ENCODE measurements at places on chromosomes 7 and 10.

DNA sequence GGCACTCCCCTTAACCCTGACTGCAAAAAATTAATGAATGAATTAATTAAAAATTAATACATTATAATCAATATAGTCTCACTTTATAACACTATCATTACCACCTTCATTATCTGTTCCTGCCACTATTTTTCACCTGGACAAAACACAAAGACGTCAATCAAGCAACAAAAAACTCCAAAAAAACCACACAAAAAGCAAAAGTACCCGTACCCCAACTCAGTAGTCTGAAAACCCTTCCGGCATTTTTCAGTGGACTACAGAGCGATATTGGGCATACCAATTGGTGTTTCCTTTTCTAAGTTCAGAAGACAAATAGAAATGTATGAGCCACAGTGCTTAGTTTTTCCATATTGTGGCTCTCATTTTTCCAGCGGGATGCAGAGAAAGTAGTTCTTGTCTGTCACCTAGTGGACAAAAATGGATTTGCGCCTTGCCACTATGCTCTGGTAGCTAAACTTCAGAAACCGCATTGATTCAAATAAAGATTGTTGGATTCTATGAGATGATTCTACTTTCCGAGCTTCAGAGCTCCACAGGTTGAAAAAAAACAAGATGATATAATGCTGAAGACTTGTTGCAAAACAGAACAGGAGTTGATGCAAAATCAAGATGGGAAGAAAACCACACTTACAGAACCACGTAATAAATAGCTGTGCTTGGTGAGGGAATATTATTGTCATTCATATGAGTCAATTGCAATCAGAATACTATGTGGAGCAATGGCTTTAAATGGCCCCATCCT lies 50.6 kb upstream of the ITGB1 start:
- DNase-seq, result peak; percentile 53

- no peak for DNase-seq
These were observed 494.3 kb downstream of the GALNT17 start for GRCh38 chr7:71626206-71626605.

DNA sequence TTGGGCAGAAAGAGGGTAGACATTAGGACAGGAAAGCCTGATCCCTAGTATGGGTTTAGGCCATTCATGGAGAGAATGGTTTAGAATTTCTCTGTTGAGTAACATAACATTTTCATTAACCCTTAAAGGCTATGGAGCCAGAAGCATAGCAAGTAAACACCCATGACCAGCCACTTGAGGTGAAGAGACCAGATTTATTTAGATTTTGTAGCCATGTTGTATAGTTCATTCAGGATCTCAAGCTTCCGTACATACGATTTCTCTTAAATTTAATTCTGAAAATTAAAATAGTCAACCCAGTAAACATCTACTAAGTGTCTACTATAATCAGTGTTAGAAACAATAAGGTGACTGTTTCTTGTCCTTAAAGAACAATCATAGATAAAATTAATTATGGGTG lies 51.5 kb downstream of the CPED1 start:
- DNase-seq, result no peak

- no peak for DNase-seq
These were observed 203.5 kb upstream of the PHF14 start for GRCh38 chr7:10770176-10770575.

DNA sequence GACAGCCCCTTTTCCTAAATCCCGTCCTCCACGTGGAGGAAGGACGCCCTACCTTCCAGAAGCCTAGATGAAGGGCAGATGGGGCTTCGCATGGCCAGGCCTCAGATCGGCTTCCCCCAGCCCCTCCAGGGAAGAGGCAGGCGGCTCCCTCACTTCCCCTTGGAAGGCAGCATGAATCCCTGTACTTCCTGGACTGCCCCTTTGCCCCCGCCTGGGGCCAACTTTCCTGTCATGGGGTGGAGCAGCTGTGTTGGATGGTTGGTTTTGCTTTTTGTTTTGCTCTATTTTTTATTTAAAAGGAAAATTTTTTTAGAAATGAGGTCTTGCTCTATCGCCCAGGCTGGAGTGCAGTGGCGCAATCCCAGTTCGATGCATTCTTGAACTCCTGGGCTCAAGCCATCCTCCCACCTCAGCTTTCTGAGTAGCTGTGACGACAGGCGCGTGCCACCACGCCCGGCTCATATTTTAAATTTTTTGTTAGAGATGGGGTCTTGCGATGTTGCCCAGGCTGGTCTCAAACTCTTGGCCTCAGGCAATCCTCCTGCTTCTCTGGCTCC lies 27.2 kb downstream of the GTF2IRD1 start:
- DNase-seq, result no peak

DNA sequence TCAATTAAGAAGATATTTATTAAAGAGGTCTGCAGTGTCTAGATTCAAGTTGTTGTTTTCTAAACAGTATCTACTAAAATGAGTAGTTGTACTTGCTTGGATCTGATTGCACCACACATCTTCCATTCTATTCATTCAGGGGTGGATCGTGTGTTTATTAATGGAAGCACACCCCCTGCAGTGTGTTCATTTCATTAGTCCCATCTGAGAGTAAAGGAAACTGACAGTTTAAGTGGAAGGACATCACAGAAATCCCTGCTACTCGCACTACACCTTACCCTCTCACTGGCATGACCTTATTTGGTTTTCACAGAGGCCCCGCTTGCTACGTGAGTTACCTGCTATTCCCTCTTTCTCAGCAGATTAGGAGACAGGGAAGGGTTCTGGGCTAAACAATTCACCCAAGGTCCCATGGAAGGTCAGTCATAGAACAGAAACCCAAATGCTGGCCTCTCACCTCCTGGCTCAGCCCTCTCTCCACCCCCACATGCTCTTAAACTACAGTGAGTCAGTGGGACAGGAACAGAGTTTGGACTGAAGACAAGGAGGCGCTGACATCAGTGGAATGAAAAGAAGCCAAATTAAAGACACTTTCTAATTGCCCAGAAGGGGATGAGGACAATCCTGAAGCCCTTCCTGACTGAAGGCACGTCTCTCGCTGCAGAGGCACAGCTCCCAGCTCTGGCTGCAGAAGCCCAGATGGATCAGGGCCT lies 369.2 kb upstream of the NRP1 start:
- DNase-seq, result no peak

DNA sequence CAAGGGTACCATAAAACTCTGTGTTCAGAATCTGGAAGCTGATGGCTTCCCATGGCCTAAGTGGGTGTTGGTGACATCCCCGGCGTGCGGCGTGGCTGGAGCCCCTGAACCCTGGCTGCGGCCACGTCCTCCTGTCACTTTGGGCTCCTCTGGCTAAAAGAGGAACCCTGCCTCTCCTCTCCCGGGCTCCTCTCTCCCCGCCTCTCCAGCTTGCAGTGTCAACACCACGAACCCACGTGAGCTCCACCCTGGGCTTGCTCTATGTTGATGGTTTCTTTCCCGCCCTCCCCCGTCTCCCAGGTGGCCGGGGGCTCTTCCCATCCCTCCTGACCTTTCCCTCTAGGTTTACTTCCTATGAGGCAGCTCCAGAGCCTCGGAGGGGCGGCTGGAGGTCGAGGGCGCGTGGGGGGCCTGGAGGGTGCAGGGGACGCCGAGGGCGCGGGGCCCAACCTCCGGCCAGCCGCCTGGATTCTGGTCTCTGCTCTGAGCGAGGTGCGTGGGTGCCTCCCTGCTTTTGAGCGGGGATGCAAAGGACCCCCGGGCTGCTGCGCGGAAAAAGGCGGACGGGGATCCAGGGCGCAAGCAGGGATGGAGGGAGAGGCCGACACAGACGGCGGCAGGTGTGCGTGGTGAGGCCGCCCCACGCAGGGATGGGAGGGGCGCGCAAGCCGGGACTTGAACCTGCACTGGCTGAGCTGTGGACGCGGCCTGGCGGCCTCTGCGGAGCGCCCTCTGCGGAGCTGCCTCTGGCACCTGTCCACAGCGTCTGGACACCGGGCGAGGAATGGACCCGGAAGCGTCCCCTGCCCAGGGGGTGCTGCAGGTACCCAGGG lies 115.5 kb upstream of the DIP2C start:
- DNase-seq, result no peak

DNA sequence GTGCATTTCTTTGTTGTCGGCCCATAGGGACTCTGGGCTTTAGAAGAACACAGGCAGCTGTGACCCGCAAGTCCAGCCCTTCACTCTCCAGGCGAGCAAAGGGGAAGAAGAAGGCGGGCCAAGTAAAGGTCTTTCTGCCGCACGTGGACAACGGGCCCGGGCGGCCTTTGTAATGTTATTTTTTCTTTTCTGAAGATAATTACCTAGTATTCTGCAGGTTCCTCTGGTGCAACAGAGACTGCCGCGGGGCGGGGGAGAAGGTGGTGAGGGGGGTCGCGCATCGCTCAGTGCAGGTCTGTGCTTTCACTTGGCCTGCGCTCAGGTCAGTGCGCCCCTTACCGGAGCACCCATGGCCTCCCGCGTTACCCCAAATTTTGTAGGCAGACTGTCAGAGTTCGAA lies 7.1 kb upstream of the TBX20 start:
- DNase-seq, result no peak

DNA sequence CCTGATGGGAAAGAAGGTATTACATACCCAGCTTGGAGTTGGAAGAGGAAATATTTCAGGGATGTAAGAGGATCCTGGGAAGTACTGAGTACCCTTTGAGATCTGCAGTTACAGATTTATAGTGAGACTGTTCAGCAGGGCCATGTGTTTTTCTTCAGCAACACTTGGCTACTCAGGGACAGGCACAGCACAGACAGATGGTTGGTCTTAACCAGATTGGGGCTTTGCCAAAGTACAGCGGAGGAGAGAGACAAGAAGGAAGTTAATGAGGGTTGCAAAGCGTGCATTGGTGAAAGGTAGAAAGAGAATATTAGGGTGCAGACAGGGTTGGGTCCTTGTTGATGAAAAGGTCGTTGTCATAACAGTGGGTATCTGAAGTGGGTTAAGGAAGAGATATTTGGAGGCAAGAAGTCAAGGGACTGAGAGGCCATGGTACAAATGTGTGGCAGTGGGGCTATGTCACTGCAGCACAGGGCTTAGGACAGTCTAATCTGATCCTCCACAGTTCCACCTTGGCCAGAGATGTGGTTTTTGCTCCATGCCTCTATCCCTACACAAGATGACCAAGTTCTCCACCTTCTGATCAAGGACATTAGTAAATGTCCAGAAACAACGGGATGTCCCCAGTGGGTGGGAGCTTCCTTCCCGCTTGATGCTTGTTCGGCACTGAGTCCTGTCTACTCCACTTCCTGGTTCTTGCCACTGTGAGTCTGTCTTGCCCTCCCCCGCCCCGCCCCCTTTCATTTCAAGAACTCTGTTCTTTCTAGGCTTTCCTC lies 18.9 kb upstream of the DNAJC1 start:
- peak; percentile 40 for DNase-seq

DNA sequence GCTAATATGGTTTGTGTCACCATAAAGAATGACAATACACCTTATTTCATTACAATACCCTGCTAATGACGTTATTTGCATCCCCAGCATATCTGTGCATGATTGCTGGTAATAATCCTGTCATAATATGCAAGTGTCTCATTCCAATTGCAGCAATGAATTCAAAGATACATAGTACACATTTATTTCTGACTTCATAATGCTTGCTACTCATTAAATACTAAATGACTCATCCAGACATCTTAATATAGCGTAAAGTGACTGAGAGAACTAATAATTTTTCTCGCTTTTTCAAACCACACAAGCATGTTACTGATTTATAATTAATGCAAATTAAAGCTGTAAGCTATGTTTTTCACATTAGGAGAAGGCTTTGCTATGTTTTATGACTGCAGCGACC lies 234.7 kb upstream of the MDFIC start:
- no peak for DNase-seq

DNA sequence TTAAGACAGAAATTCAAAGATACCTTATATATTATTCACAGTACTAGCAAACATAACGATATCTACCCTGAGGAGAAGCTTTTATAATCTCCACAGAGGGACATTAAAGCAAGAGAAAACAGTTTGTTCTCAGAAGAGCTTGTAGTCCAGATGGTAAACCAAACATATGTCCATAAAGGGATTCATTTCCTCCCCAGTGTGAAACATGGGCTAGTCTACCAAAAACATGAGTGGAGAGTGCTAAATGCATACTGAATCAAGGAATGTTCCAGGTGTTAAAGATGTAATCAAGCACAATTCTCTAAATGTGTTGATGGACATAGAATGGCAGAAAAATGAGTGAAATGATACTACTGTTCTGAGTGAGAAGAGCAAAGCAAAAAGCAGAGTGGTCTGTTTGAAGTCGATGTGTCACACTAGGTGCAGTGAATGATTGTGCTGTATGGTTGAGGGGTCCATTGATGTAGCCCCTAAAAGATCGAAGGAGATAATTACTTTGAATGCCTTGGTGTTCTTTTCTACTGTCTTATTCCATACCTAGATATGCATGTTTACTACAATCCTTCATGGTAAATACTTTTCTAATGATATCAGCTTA lies 25.3 kb downstream of the BCAP29 start:
- no peak for DNase-seq

DNA sequence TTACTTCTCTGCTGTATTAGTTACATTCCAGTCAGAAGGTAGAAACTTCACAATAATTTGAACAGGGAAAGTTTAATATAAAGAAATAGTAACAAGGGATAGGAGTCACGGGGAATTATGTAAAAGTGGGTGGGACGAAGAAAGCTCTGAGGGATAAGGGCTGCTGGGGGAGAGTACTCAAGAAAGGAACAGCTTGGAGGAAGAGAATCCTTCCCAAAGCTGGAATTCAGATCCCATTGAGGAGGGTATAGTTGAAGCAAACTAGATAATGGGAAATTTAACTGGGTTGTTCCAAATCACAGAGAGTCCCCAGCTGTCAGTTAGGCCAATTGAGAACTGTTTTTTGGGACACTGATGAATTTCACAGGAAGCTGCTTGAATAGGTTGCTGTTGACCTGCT lies 53.2 kb upstream of the MACC1 start:
- no peak for DNase-seq

DNA sequence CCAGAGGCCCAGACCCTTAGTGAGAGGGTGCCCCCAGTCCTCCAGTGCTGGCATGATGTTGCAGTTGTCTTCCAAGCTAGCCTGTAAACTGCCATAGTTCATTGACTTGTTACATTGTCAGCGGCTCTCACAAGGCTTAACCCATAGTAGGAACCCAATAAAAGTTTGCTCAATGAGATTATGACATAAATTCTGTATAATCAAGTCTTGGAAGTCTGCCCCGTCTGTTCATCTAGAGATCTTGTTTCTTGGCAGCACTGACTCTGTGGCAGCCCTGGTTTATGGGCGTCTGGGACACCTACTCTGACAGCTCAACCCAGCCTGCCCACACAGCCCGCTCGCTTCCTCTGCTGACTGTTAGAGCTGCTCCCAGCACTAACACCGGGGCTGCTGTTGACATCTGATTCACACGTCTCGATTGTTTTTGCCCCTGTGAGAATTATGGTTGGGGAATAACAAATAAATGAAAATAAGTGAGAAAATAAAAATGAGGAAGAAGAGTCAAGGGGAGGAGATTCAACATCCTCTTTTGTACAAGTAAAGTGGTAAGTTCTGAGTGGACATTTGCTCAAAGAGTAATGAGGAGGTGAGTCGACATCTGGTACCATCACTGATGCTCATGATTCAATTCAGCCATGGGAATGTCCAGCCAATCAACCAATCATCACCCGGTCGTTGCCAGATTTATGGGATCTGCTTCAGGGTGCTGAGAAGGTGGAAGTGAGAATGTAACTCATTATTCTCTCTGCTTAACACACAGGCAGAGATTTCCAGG lies 160.8 kb downstream of the SPAG6 start:
- DNase-seq, result peak; percentile 29
